ENCODE measurements at places on chromosomes 1 and 21.

- DNase-seq = no peak
Measured at GRCh38 chr21:38384675-38385426, 113.4 kb downstream of the ERG start.

GRCh38 chr1:22057861-22058260 lies 5.4 kb downstream of the CDC42 start:
- DNase-seq = no peak

DNA sequence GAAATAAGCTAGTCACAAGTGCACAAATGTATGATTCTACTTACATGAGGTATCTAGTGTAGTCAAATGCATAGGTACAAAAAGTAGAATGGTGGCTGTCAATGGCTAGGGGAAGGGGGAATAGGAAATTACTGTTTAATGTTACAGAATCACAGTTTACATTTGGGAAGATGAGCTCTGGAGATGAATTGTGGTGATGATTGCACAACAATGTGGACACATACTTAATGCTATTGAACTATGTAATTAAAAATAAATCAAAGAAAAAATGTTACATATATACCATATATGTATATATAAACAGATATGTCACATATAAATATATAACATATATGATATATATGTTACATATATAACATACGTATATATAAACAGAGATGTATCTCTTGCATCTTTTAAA lies 39.4 kb downstream of the VAV3 start:
- no peak for DNase-seq

GRCh38 chr21:45404730-45405270 lies at the start of gene COL18A1:
Gene COL18A1, plus strand, starts transcription at chr21:45405165. Its CDS starts 66 bp downstream, at chr21:45405231.
- no peak for DNase-seq

GRCh38 chr1:77970192-77970591 lies 8.7 kb downstream of the FUBP1 start:
- DNase-seq = no peak

DNA sequence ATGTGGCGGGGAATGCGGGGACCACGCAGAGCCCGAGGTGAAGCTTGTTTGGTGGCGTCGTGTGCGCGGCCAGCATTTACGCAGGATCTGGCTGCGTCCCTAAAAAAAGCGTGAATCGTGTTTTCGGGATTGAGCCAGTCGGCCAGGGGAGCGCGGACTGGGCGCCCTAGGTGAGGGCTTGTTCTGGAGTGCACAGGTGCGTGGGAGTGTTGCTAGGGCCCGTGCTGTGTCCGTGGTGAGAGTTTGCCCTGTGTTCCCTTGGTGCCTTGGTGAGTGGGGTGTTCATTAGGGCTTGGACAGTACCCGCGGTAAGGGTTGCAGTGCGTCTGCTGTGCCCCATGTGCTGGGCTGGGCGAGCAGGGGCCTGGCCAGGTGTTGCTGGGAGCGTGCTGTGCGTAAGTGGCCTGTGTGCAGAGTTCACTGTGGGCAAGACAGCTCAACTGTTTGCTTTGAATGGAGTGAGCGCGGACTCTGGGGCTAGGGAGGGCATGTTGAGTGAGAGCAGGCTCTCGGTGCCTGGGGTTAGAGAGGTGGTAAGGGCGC lies 673 bp downstream of the CD46 start:
- DNase-seq = no peak

GRCh38 chr1:31460027-31460426 lies 47.0 kb downstream of the SERINC2 start:
- no peak for DNase-seq

GRCh38 chr21:39630191-39630591 lies 17.5 kb downstream of the B3GALT5 start:
- DNase-seq = no peak

DNA sequence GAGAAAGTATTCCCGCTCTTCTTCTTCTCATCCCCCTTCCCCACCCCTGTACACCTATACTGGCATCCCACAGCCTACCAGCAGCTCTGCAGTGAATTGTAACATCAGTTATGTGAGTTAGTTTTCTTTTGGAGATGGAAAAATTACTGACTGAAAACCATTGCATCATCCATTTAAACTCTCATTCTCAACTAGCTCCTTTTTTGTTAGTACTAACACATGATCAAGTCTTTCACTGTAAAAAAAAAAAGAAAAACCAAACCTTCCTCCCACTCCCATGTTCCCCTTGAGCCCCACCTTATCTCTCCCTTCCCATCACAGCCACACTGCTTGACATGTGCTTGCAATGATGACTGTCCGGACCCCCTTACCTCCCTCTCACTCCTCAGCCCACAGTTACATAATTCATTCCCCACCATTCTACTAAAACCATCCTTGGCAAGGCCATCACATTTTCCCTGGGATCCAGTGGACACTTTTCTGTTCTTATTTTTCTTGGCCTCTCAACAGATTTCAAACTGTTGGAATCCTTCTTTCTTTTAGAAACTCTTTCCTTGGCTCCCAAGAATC lies 23.2 kb upstream of the RAVER2 start:
- DNase-seq = no peak

DNA sequence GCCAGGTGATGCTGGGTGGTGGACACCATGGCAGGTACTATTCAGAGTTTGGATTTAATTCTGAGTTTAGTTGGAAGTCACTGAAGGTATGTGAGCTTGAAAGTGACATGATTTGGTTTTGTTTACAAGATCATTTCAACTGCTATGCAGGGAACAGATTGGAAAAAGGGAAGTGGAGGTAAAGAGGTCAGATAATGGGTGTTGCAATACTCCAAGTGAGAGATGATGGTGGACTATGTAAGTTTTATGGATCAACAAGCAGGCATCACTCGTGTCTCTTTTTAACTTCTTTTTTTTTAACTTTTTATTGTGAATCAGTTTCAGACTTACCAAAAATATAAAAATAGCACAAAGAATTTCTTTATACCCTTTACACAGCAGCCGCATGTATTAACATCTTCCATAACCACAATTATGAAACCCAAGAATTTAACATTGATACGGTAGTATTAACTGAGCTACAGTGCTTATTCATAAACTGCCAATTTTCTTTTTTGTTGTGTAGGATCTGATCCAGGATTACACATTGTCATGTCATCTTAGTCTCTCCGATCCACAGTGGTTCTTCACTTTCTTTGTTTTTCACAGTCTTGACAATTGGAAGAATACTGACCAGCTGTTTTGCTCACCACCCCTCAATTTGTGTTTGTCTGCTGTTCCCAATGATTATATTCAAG lies 24.9 kb upstream of the NHLH2 start:
- no peak for DNase-seq

- no peak for DNase-seq
Measured at GRCh38 chr1:25647106-25647505, 30.5 kb downstream of the MAN1C1 start.

GRCh38 chr21:42317826-42318746 lies 2.9 kb upstream of the TFF3 start:
- DNase-seq = no peak

GRCh38 chr1:67688526-67689219 lies 3.7 kb downstream of the GADD45A start:
- DNase-seq = no peak

All from T follicular helper cell (primary cell).